ENCODE measurements at places on chromosomes 3 and 15. TPM values are rescaled to one million over a fixed set of nuclear protein-coding genes. Genes with fewer than 3 reads are reported as not detected.

ELL3 gene
- polyA plus RNA-seq: 1.1 TPM

SORD gene
- polyA plus RNA-seq: 5.5 TPM

SLC25A38 gene
- polyA plus RNA-seq: 13.0 TPM

PROS1 gene
- 48.3 TPM for polyA plus RNA-seq

DNA sequence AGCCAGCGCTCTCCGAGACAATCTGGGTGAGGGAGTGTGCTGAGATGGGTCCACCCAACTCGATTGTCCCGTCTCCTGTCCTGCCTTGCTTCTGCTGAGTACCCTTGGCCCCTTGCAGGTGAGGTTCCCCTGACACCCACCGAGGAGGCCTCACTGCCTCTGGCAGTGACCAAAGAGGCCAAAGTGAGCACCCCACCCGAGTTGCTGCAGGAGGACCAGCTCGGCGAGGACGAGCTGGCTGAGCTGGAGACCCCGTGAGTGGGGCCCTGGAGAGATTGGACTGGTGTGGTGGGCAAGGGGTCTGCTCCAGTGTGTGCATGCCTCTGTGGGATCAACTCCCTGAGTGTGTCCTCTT is 23.6 kb downstream of the NBEAL2 start:
- no peak for DNase-seq

DNA sequence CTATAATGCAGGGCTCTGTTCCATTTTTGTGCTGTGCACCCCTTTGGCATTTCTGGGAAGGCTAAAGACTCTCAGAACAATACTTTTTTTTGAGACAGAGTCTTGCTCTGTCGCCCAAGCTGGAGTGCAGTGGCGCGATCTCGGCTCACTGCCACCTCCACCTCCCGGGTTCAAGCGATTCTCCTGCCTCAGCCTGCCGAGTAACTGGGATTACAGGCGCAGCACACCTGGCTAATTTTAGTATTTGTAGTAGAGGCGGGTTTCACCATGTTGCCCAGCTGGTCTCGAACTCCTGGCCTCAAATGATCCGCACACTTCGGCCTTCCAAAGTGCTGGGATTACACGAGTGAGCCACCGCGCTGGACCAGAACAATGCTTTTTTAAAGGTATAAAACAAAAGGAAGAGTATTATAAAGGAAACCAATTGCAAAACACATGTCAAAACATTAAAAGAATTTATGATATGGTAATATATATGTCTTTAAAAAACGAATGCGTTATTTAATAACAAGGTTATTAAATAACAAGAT is 999 bp downstream of the SQOR start:
- DNase-seq: no peak

DNA sequence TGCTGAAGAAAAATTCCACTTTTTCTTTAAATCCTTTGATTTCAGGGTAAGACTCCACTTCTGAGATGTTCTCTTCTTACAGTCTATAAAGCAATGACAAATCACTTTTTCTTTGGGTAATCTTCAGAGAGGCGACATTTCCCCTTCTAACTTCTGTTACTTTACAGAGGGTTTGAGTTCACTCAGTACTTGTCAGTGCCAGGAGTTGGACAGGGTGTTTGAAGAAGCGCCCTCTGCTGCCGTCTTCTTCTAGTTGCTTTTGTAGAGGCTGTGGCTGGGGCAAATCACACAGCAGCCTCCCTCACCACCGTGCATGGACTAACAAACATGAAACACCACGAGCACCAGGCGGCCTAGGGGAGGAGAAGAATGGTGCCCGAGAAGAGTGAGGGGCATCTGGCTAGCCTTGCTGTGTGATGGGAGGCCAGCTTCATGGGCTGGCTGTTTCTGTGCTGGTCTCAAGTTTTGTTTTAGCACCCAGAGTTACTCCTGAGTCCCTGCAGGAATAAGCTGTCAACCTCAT is at the start of gene CD80:
CD80 (minus strand) TSS at position 174 of the 523 bp plus-strand sequence. CDS start 1,886 bp downstream, outside the sequence.
- peak; percentile 50 for DNase-seq

- DNase-seq: no peak
These were observed 116.8 kb downstream of the CHST2 start for GRCh38 chr3:143236226-143236964.

- DNase-seq: no peak
These were observed 87.4 kb upstream of the LRRC3B start for GRCh38 chr3:26535151-26535550.

DNA sequence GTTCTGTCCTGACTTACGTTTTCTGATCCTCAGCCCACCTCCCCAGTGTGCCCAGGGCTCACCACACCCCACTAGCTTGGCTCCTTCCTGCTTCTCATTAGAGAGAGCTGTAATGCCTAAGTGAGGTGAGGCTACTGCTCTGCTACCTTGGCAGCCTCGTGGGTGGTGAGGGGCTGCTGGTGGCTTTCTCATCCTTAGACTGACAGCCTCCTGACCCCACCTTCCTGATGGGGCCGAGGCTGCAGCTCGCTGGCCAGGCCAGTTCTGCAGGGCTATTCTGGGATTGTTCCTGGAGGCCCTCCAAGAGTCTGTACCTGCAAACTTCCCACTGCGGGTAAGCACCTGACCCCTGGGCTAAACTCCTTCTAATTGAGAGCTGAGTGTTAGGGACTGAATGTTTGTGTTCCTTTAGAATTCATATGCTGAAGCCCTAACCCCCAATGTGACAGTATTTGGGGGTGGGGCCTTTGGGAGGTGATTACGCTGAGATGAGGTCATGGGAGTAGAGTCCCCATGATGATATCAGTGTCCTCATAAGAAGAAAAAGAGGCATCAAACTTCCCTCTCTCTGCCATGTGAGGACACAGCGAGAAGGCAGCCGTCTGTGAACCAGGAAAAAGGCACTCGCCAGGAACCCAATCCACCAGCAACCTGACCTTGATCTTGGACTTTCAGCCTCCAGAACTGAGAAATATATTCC is 38.1 kb upstream of the IQSEC1 start:
- DNase-seq: peak; percentile 23

GRCh38 chr3:169133178-169134161 is 530.0 kb downstream of the MECOM start:
- no peak for DNase-seq

DNA sequence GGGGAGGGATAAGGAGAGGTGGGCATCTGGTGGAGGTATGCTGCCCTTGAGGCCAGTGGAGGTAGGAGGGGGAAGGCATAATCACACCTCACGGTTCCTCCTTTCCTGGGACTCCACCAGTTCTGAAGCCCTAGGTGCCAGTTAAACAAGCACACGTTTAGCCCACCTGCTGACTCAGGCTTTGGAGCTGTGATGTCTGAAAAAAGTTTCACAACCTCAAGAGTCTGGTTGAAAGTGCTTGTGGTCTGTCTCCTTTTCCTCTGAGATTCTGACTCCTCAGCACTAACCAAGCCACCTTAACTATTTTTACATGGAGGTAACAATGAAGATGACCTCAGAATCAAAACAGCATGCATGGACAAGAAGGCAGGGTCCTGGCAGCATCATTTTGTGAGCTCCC is 23.0 kb downstream of the HPS3 start:
- DNase-seq: no peak

DNA sequence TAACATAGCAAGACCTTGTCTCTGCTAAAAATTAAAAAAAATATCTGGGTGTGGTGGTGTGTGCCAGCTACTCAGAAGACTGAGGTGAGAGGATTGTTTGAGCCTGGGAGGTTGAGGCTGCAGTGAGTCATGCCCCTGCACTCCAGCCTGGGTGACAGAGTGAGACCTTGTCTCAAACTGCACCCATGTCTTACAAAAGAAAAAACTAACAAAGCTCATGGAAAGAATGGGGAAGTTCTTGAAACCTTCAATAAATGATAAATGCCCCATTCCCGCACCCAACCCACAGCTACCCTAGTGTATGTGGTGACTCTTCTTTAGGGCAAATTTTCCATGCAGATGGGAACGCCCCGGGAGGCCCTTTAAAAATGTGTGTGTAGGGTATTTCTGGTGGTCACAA is 28.3 kb downstream of the RPLP1 start:
- no peak for DNase-seq

DNA sequence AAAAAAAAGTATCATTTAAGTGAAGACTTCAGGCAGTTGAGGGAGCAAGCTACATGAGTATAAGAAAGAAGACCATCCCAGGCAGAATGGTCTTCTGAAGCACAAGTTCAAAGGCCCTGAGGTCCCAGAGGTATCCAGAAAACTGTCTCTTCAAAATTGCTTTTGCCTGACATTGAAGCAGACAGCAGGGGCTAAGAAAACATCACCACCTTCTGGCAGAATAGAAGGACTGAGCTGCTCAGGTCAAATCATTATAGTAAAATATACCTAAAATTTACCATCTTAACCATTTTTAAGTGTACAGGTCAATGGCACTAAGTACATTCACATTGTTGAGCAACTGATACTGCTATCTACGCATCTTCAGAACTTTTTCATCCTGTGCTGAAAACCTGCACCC is 16.4 kb downstream of the GPR160 start:
- DNase-seq: no peak

Measured in right cardiac atrium (tissue), 5 donors.